ENCODE measurements at places on chromosomes 1 and 21. TPM values are rescaled to one million over a fixed set of nuclear protein-coding genes. Genes with fewer than 3 reads are reported as not detected.

CTH gene
- total RNA-seq, result 15.5 TPM

- no peak for DNase-seq
Measured at GRCh38 chr1:178746345-178746744, 21.3 kb downstream of the RALGPS2 start.

DNA sequence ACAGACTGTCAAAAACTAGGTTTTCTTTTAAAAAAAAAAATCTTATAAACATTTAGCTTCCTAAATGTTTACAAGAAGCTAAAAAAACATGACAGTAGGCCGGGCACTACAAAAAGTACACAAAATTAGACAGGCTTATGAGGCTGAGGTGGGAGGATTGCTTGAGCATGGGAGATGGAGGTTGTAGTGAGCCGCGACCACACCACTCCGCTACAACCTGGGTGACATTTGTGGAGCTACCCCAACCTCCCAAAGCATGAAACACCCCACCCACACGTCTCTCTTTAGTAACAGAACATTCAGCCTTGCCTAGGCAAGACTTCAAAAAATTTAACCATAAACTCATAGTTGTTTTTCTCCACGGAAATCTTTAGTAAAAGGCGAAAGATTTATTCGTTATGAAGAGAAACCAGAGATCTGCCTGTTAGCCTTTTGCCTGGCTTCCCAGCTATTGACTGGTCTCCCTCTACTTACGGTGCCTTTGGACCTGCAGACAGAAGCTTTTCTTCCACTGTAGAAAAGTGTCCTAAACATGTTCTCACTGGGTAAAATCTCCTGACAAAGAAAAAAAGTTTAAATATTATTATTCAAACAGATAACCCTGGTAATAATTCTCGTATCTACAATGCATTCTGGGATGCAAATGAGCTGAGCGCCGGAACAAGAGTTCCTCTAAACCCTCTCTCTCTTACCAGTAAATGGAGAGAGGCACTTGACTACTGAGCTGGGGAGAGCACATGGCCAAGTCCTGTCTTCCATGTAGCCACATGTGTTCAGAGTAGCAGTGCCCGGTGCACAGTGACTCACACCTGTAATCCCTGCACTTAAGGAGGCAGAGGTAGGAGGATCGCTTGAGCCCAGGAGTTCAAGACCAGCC lies 9.2 kb downstream of the RNU5D-1 start:
- peak; percentile 82 for DNase-seq

GRCh38 chr1:232780354-232780753 lies 24.9 kb upstream of the MAP10 start:
- DNase-seq, result no peak

- DNase-seq, result no peak
Measured at GRCh38 chr1:37958690-37959089, 11.8 kb upstream of the INPP5B start.
